CD8-positive, alpha-beta memory T cell (primary cell): ENCODE measurements at places on chromosomes 3 and 15. TPM values are rescaled to one million over a fixed set of nuclear protein-coding genes. Genes with fewer than 3 reads are reported as not detected.

GRCh38 chr3:37955918-37956707 is 34.5 kb upstream of the VILL start:
- no peak for DNase-seq

DNA sequence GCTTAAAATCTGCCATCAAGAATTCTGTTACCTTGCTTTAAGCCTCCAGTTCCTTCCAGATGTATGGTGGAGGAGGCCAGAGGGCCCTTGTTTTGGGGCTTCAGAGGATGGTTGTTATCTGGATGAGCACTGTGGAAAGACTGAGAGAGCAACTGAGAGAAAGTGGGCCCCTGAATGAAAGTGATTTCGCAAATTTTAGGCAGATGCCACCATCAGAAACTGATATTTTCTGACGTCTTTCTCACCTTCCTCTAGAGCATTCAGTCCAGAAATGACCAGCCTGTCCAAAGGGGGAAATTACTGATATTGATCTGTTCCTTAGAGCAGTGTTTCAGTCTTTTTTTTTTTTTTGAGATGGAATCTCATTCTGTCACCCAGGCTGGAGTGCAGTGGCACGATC is 13.4 kb downstream of the B3GNT5 start:
- no peak for DNase-seq

GRCh38 chr15:56699743-56700142 is 33.6 kb downstream of the ZNF280D start:
- no peak for DNase-seq

Gene TICRR
- 14.0 TPM for total RNA-seq
